NCI-H187 (cell line): ENCODE measurements at places on chromosomes 6 and 20.
A peak's percentile ranks its signal among the peaks of the same experiment; 100 is the strongest.

DNA sequence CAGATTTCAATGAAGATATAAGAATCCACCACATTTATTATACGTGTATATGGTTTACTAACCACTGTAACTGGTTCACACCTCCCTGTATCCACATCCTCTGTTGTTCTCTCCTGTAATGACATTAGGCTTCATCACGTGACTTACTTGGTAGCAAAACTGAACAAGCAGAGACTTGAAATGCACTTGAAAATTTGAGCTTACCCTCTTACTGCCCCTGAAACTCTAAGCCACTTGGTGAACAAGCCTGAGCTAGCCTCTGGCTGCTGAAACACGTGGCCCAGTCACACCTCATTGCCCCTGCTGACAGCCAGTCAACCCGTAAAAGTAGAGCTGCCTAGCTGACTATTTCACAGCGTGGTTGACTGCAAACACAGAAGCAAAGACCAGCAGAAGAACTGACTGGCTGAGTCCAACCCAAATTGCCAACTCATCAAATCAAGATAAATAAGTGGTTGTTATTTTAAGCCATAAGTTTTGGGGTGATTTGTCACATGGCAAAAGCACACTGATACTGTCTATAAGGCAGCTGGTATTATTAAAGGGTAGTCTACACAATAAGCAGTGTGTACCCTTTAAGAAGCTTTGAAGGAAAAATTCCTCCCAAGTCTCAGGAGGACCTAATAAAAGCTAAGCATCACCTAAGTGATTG, 109.0 kb downstream of the RALGAPA2 start:
- peak; percentile 84 for DNase-seq

DNA sequence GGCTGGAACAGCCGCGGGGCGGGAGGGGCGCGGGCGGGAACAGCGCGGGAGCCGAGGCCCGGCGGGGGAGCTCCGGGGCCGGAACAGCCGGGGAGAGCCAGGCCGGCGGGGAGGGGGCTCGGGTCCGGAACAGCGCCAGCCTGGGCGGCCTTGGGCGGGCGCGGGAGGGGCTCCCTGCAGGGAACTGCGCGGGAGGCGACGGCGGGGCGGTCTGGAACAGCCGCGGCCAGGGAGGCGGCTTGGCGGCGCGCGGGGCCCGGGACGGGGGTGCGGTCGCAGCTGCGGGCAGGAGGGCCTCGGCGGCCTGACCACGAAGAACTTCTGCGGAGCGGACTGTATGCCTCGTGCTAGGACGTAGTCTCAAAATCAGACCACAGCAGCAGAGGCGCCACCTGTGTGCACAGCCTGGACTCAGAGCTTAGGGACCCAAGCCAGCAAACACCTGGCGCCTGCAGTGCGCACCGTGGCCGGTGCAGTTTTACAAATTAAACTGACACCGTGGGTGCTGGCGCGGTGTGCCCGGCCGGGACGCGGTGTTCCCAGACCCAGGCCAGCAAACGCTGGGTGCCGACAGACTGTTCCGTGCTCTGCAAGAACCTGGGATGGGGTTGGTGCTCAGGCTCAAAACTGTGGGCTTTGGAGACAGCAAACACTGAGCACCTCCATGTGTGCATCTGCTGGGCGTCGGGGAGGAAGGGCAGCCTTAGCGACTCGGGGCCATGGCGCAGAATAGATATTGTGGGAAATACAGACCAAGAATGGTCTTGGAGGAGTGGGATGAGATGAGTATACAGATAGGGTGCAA, 572 bp downstream of the ZNF341 start:
- peak; percentile 90 for DNase-seq

DNA sequence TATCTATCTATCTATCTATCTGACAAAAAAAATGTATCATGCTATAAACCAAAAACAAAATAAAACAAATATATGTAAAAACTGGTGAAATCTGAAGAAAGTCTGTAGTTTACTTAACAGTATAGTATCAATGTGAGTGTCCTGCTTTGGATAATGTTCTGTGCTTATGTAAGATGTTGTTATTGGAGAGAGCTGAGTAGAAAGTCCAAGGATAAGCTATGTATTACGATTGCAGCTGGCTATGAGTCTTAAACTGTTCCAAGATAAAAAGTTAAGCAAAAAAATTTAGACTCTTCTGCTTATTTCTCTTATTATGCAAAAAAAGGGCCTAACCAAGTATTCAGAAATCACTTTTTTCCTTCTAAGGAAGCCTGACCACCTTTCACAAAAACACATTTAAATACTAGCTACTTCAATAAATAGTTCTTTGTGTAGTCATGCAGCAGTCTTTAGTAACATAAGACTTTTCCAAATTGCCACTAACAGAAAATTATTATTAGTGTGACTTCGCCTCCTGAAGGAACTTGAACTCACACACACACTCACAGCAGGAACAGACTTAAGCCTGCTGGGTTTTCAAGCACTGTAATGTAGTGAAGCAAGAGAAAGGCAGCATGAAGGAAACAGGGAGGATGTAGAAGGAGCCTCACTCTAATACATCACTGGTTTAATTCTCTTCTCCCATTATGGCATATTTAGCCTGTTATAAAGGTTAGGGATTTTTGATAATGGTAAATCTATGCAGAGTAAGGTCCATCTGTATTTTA, 265.8 kb upstream of the GJE1 start:
- no peak for DNase-seq

DNA sequence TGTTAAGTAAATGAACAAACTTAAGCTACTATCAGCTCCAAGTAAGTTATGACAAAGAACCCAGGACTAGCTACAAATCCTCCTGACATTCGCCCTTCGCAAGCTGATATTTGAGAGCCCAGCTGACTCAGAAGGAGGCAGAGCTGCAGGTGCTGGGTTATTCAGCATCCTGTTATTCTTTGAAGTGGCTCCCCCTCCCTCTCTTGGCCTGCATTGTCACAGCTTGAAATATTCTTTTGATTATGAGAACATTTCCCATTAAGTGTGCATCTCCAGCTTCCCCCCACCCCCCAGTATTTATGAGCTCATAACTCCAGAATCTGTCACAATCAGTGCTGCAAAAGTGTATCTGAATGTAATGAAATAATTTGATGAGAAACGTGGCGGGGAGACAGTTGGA, 78.8 kb upstream of the RALY start:
- no peak for DNase-seq

- DNase-seq = no peak
These were observed 19.4 kb upstream of the SLC23A2 start for GRCh38 chr20:5020760-5021159.

DNA sequence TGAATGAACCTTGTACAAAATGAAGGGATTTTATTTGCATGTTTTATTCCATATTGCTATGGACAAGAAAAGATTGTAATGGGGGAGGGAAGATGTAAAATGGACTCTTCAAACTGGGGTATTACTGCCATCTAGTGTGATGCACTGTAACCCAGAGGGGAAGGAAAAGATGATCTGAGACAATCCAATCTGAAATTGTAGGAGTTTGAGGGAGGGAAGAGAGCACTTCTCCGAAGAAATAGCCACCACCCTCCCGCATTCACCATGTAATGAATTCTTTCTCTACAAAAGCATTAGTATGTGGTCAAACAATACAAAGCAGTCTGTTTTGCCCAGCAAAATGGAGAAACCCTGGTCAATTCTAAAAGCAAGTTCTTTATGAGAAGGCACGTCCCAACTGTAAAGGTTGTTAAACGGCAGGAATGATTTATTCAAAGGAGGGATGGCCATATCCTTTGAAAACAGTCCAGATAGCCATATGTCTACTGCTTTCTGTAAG, 679.5 kb upstream of the NRSN1 start:
- DNase-seq = peak; percentile 1
